ENCODE measurements at places on chromosomes 3 and 15.

GRCh38 chr15:78107471-78107870 lies 15.1 kb downstream of the SH2D7 start:
- no peak for DNase-seq

DNA sequence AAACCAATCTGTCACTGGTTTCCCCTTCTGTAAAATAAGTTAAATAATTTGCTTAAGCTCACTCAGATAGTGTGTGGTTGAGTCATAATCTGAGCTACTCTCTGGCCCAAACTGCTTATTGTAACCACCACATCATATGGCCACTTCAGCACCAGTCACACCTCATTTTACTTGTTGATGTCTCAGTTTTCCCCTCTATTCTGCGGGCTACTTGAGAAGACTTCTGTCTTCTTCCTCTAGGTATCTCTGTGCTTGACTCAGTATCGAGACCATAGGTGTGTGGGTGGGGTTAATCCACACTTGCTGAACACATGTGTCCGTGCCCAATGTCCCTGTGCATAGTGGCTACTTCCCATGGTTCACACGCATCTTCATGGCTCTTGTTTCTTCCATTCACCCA lies 32.9 kb downstream of the CRYGS start:
- DNase-seq, result no peak

DNA sequence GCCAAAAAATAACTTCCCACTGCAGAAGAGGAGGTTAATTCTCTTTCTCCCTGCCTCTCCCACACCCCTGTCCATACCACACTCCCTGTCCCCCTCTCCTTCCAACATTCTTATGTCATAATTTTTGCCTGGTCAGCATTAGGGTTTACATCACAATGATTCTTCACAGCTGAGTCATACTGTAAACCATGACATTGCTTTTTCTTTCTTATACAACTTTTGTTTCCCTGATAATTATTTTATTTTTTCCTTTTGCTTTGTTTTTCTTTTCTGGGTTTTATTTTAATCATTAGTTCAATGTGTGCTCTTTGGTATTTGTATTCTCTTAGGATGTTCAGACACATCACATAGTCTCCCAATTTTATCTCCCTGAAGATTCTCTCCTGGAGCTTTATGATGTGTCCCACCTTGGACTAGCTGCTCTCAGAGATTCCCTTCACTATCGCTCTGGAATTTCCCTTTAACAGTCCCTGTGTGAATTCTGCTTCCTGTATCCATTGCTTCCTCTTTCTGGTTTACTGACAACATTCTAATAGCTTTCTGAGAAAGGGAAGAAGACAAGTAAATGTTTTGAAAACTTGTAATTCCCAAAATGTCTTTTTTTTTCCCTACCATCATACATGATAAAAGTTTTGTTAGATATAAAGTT lies 70.7 kb downstream of the SOX2 start:
- no peak for DNase-seq

GRCh38 chr3:39114456-39114855 lies 7.0 kb downstream of the TTC21A start:
- DNase-seq, result no peak

DNA sequence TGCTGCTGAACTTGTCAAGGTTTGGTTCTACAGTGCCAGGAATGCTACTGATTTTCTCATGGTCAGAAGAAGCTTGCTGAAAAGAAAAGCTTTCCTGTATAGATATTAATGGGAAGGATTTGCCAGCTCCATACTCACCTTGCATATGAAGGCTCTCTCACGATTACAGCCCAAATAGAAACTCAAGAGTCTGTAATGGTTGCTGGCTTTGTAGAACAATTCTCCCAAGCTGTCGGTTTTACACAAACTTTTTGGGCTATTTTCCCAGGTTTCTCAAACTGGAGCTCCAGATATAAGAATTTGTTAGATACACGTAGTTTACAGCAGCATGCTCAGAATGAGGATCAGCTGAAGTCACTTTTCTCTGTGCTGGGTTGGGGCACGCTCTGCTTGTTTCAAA lies 30.1 kb upstream of the LRRC3B start:
- no peak for DNase-seq

GRCh38 chr3:150091626-150092025 lies 120.9 kb upstream of the PFN2 start:
- no peak for DNase-seq

DNA sequence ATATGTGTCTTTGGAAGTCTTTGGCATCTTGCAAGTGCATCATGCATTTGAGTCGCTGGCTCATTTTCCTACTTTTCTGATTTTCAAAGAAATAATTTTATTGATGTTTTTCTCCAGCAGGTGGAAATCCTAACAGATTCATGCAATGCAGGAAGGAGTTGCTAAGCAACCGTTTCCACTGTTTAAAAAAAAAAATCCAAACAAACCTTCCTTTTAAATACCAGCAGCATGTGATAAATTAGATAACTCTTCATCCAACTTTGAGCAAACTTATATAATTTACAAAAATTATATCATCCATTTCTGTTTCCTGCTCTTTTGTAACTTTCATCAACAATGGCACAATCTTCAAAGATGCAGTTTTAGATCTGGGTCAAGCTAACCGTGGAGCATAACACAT lies 364.1 kb downstream of the MFSD1 start:
- DNase-seq, result no peak

- DNase-seq, result no peak
Measured at GRCh38 chr3:128083396-128083795, 31.2 kb downstream of the SEC61A1 start.

- no peak for DNase-seq
Measured at GRCh38 chr15:67133026-67133425, 67.6 kb downstream of the SMAD3 start.

DNA sequence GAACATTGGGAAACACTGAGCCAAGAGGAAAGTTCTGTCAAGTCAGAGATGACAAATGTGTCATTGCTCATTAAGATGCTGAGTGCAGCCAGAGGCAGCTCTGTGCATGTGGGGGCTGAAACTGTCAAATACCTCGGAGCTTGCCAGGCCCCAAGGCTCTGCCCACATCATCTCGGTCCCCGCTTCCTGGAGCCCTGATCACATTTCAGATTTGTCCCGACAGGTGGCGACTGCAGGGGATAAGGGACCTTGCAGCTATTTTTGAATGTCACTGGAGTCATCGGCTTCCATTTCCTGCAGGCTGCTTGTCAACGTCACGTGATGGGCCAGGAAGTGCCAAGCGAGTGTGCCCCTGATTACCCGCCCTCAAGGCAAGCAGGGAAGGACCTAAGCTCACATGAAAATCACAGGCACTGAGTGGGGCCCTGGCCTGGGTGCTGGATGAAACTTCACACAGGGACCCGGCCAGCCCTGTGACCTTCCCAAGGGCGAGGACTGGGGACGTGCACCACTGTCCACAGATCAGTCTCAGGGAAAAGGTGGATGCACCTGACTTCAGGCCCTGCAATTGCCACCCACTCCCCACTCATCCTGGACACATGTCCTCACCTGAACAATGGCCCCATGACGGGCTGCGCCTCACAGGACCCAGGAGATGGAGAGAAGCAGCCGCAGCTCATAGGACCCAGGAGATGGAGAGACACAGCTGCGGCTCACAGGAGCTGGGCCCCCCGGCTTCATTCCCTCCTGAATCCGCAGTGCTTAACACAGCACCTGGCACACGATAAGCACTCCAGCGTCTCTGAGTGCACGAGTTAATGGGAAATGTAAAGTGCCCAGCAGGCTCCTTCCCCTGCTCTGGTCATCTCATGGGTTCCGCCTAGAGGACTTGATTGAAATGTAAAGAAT lies 73.4 kb downstream of the NUP210 start:
- DNase-seq, result no peak

DNA sequence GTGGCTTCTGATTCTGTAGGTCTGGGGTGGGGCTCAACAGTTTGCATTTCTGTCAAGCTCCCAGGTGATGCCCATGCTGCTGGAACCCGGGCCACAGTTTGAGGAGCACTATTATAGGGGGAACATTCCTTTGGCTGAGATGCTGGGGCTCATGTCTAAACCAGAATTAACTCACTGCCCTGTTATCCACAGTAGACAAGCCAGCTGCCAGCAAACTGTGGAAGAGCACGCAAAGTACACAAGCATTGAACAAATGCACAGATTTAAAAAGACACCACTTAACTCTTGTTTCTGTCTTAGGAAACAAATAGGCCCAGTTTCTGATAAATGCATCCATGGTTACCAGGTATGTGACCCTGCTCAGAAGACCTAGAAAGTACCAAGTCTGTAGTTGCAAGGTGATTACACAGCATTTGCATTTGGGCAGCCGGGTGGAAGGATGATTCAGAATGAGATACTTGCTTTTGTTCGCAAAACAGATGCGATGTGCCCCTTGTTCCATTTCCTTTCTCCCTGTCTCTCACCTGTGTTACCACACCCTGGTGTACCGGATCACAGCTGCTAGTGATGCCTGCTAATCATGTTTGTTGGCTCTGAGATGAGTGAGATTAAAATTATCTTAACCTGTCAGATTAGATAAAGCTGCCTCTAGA lies 12.4 kb downstream of the GYG1 start:
- no peak for DNase-seq

- DNase-seq, result no peak
Measured at GRCh38 chr3:167814441-167814951, 79.0 kb downstream of the SERPINI1 start.

DNA sequence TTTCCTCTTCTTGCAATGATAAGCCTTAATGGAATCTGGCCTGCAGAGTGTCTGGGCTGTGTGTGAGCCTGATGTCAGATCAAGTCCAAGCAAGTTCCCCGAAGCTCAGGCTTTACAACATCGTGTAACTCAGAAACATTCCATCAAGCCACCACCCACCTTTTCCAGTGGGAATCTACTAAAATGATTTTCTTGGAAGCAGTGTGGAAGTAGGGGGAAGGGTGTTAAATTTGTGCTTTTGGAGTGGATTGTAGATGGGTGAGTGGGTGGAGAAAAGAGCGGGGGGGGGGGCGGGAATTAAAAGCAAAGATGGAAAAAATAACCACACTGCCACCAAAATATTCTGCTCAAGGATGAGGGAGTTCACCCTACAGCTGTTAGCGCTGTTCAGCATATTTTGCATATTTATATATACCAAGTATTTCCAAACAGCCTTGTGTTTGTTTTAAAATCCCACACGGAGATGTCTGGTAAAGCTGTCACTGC lies 53.6 kb downstream of the VGLL3 start:
- no peak for DNase-seq

GRCh38 chr15:54640873-54641272 lies 555.9 kb downstream of the RSL24D1 start:
- DNase-seq, result no peak

DNA sequence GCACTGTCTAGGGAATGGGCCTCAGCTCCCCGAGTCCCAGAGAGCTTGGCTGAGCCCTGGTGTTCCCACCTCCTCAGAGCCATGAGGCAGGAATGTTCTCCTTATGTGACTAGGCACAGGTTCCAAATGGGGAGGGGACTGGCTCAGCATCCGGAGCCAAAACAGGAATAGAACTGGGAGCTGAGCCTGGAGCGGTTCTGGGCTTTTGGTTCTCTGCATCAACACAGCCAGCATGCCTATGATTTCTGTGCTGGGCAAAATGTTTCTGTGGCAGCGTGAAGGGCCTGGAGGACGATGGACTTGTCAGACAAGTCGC lies at the start of gene FAM131A:
TSS of gene FAM131A (plus strand) at position 202 of the 316 bp plus-strand sequence. CDS start at position 233, 31 bp downstream.
- no peak for DNase-seq

GRCh38 chr15:98121957-98122356 lies 161.5 kb downstream of the ARRDC4 start:
- no peak for DNase-seq

- DNase-seq, result no peak
Measured at GRCh38 chr3:189222927-189223636, 51.3 kb downstream of the TPRG1 start.

- peak; percentile 48 for DNase-seq
Measured at GRCh38 chr3:37862219-37862902, 681 bp downstream of the CTDSPL start.

DNA sequence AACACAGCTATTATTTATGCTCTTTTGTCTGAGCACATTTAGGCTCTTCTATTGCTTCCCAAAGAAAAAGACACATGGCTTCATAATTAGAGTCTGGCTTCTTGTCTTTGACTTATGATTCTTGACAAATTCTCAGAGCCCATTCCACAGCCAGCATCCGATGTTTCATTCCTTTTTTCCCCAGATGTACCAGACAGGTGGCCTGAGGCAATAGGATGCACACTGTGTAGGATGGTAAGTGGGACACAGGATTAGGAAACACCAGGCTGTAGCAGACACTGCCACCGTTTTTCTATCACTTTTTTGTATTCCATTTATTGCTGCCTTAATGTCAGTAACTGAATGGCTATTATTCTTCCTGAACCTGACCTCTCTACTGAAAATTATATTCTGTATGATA lies 188.9 kb upstream of the CDIN1 start:
- DNase-seq, result no peak

DNA sequence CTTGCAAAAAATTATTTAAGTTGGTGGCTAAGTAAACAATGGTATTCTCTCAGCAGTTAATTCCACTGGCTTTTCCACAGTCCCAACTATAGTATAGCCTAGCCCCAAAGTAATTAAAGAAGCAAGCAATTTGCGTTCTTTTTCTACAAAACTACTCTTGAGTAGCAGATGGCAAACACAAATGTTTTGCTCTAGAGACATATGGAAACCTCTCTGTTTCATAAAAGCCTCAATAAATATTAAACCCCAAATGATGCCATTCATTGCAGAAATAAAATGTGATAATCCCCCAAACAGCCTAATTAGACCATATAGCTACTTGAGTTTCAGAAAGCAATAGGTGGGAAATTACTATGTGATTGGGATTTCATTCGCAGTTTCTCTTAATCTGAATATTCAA lies 8.7 kb upstream of the RAB8B start:
- no peak for DNase-seq

DNA sequence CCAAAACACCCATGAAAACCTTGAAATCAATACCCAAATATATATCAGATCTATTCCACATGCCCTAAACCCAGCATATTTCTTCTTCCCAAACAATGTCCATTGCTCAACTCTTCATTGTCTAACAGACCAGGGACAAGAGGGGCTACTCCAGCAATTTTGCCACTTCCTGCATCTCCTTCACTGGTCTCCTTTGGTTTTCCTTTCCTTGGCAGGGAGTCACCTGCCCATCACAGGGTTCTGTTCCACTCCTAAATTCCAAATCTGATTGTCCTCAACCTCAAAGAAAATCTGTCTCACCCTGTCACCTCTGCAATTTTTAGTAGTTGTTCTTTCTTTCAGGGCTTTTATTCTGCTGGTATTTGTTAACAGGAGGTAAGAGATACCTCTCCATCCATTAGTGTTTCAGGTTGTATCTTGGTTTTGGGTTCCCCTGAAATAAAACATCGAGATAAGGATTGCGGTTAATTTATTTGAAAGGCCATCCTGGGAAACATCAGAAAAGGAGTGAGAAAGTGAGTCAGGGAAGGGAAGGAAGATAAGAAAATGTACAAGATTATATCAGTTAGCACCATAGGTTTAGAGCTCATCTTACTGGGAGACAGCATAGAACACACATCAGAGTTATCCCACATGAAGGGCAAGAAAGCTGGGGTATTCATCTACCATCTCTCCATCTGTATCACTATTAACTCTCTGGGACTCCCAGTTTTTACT lies 13.6 kb downstream of the ZBED2 start:
- DNase-seq, result no peak

- no peak for DNase-seq
Measured at GRCh38 chr3:71786217-71786549, 1.2 kb upstream of the PROK2 start.

All from mesothelial cell of epicardium (in vitro differentiated cells).